ENCODE measurements at places on chromosomes 3 and 15. TPM values are rescaled to one million over a fixed set of nuclear protein-coding genes. Genes with fewer than 3 reads are reported as not detected.

GRCh38 chr3:153903430-153903829 is 217.8 kb upstream of the ARHGEF26 start:
- DNase-seq = no peak

DNA sequence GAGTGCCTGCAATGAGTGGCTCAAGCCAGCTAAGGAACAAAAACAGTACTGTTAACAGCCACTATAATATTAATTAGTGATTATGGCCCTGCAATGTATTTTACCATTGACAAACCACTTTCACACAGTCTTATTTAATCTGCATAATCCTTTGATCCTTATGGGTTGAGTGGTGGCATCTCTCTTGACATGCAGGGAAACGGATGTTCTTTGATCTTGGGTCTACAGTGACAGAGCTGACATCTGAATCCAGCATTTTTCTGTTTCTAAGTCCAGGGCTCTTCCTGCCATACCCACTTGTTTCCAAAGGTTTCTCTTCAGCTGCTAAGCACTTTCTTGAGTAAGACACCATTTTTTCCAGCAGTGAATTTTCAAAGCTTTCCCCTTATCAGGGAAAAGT is 277.7 kb upstream of the ROPN1 start:
- no peak for DNase-seq

GRCh38 chr15:65421360-65422215 is 1.2 kb downstream of the IGDCC4 start:
- peak; percentile 28 for DNase-seq

- no peak for DNase-seq
These were observed 152.3 kb upstream of the LRRN1 start for GRCh38 chr3:3646934-3647333.

DNA sequence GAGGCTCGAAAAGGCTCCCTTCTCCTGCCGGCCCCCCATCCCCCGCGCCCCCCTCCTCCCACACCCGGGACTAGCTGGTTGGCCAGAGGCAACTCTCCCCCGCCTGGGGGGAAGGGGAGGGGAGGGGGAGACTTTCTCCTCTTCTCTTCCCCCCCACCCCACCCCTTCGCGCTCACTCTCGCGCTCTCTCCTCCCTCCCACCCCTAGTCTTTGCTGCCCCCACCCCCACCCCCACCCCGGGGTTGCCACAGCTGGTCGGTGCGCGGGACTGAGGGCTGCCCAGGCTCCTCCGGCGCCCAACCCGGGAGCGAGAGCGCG is 710 bp downstream of the MECOM start:
- no peak for DNase-seq

DNA sequence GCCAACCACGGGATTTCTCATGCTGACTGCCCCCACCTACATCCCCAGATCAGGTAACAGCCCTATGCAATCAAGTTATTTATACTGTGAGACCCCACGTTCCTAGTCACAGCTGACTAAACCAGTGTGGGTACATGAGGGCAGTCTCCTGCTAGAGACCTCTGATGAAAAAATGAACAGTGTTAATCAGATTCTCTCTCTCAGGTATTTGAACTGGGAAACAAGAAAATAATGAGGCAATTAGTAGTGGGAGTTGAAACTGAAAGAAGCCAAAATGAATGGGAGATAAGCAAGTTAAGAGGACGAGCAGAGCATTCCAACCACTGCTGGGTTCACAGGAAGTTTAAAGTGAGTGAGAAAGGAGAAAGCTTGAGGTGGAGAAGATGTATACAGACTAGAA is 98.5 kb upstream of the MYO5C start:
- no peak for DNase-seq

Gene RAD51
- 15.7 TPM for total RNA-seq

Gene LRRC2
- total RNA-seq = 0.12 TPM

Gene ACP3
- 0.59 TPM for total RNA-seq

Gene ACAN
- total RNA-seq = 0.78 TPM
